ENCODE measurements at places on chromosomes 2 and 18.

- no peak for DNase-seq
Observed at GRCh38 chr2:98483257-98483861, 38.7 kb downstream of the INPP4A start.

DNA sequence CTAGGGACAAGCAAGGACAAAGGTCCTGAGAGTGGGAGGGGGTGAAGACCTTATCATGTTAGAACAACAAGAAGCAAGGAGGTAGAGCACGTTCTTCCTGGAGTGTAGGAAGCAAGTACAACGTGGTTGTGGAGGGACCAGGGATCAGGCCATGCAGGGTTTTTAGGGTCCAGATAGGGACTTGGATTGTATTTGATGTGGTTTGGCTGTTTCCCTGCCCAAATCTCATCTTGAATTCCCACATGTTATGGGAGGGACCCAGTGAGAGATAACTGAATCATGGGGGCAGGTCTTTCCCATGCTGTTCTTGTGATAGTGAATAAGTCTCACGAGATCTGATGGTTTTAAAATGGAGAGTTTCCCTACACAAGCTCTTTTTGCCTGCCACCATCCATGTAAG is 53.2 kb downstream of the ICA1L start:
- DNase-seq = no peak

- DNase-seq = no peak
Observed at GRCh38 chr2:219282943-219283581, 3.9 kb downstream of the DNAJB2 start.

DNA sequence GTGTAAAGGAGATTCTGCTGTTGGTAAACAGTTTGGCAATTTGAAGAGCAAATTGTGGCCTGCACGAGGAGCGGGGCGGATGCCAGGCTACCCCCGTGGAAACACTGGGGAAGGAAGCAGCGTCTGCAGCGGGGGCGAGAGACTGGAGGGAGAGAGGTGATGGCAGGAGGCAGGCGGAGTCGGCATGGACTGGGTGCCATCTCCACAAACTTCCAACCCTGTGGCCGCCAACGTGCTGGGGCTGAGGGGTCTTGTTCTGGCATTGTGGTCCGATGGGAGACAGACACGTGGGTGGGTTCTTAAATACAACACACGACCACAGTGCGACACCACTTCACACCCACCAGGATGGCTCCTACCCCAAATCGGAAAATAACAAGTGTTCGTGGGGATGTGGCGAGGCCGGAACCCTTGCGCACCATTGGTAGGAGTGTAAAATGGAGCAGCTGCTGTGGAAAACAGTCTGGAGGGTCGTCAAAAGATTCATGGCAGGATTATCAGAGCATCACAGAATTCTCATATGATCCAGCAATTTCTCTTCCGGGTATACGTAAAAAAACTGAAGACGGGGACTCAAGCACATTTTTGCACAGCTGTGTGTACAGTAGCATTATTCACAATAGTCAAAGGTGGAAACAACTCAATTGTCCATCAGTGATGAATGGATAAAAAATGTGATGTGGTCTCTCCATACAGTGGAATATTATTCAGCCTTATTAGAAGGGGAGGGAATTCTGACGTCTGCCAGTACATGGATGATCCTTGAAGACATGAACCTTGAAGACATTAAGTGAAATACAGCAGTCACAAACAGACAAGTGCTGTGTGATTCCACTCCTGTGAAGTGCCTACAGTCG is 82.4 kb upstream of the HPCAL1 start:
- no peak for DNase-seq

- DNase-seq = no peak
Observed at GRCh38 chr2:152443771-152444170, 108.8 kb downstream of the FMNL2 start.

DNA sequence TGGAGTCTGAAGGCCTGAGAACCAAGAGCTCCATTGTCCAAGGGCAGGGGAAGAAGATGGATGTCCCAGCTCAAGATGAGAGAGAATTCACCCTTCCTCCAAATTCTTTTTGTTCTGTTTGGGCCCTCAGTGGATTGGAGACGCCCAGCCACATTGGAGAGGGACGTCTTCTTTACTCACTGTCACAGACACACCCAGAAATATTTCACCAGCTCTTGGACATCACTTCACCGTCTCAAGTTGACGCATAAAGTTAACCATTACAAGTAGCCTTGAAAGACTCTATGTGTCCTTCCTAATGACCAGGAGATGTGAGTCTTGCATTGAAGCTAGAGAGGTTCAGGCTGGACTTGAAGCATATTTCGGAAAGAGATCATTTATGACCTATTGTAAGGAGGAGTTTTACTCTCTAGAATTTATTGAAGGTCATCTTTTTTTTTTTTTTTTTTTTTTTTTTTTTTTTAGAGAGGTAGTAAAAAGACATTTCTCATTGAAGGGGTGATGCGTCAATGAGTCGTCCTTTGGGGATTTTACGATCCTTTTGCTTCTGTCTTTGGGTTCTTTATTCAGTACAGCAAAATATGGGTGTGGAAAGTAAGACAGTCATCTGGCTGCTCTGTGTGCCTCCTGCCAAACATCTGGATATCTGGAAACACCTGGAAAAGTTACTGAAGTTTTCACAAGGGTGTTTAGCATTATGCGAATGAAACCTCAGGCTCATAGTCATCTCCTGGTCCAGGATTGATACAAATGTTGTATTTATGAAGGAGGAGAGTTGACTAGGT is 118.1 kb downstream of the PRPF40A start:
- no peak for DNase-seq

GRCh38 chr2:147141930-147142329 is 702.9 kb upstream of the ACVR2A start:
- no peak for DNase-seq

DNA sequence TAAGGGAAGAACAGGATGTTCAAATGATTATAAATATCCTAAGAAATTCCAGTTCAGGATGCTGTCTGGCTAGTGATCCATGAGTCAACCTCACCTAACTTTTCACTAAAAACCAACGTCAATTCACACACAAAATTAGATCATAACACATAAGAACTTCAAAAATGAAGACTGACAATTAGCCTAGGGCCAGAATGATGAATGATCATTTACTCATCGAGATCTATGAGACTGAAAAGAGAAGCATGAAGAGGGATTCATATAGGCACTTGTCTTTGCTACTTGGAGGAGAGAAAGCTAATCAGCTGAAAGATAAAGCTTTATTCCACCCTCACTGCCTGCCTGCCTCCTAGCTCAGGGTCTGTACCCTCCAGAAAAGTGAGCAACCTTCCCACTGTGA is 29.8 kb downstream of the ADD2 start:
- DNase-seq = no peak

DNA sequence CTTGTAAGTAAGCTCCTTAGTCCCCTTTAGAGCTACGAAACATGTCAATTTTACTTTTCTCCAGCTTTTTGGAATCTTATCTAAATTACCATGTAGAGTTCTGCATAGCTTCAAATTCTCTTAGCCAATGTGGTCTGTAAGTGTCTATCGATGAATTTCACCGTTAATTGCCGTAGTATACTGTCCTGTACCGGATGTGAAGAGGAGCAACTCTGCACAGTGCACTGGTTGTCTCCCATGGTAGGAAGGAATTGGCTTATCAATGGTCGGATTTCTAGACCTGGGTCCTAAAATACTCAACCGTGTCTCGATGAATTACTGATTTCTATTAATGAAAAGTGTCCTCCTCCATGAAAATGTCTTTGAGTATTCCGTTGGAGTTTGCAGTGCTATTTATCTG is 1.9 kb downstream of the NOP58 start:
- DNase-seq = no peak

- DNase-seq = no peak
Observed at GRCh38 chr2:101374821-101375561, 12.3 kb downstream of the CREG2 start.

DNA sequence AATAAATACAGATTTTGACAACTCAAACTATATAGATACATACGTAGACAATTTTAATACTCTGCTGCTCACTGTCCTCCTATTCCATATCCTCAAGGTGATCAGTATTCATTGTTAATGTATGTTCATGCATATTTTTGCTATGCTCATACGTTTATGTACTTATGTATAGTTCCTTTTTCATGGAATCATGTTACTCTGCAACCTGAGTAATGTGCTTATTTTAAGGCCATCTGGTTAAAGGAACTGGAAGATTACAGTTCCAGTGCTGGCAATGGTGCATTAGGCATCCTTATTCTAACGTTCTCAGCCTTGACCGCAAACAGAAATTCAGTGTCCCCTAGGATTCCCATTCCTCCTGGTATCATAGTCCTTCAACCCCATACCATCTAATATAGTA is 385.0 kb upstream of the TNP1 start:
- no peak for DNase-seq

DNA sequence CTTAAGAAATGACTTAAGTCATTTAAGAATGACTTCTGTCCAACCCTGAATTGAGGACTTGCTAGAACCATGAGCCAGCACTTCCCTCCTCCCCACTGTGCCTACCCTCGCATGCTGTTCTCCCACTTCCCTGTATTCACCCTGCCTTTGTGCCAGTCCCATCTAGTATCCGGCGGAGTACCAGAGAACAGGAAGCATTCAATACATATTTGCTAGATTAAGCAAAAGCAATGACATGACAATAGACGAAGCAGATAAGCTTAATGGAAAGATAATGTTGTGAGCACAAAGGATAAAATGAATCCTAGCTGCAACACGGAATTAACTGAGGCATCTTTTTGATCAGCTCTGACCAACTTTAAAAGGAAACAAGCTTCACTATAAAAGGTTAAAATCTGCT is 328.5 kb downstream of the TDRD15 start:
- no peak for DNase-seq

GRCh38 chr18:55220523-55220922 is 261.3 kb upstream of the CCDC68 start:
- no peak for DNase-seq

DNA sequence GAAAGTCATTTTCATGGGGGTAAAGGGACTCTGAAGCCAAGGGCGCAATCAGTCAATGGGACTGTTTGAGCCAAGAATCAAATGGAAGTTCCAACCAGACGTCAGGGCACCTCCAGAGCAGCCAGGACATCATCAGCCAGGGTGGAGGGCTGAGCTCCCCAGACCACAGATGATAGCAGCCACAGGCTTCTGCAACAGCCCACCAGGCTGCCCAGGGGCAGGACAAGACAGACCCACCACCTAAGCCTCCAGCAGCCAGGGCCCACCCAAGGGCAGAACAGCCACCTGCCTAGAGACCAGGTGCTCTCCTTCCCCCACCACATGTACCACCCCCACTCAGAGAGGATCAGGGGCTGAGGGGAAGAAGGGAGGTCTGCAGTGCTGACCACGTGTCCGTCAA is 53.8 kb upstream of the SLC66A3 start:
- no peak for DNase-seq

GRCh38 chr2:71385012-71385411 is 53.4 kb downstream of the ZNF638 start:
- DNase-seq = no peak

DNA sequence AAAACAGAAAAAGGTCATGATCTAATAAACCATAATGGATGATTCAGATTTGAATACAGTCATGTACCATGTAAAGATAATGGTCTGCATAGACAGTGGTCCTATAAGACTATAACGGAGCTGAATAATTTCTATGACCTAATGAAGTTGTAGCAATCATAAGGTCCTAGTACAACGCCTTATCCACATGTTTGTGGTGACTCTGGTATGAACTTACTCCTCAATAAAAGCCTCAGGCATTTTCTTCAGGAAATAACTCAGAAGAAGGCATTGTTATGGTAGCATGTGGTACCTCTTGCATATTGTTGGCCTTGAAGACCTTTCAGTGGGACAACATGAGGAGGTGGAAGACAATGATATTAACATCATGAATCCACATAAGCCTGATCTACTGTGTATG is 883.3 kb downstream of the CNTNAP5 start:
- DNase-seq = no peak

- DNase-seq = no peak
Observed at GRCh38 chr2:7785700-7786099, 868.5 kb downstream of the RNF144A start.

DNA sequence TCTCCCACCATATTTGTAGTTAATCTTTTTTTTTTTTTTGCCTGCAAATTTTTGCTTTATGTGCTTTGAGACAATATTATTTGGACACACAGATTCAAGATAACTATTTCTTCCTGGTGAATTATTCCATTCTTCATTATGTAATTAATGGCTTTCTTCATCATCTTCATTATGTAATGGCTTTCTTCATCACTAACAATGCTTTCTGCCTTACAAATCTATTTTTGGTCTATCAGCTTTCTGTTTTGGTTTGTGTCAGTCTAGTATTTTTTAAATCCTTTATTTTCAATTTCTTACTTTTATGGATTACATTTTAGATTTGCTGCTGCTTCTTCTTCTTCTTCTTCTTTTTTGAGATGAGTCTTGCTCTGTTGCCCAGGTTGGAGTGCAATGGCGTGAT is 60.5 kb downstream of the MSH6 start:
- DNase-seq = no peak

GRCh38 chr2:188582211-188582610 is 290.5 kb downstream of the GULP1 start:
- DNase-seq = no peak

DNA sequence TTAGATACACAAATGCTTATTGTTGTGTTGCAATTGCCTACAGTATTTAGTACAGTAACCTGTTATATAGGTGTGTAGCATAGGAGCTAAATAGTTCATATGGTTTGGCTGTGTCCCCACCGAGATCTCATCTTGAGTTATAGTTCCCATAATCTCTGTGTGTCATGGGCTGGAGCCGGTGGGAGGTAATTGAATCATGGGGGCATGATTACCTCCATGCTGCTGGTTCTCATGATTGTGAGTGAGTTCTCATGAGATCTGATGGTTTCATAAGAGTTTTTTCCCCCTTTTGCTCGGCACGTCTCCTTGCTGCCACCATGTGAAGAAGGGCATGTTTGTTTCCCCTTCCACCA is 190.5 kb upstream of the SESTD1 start:
- no peak for DNase-seq

GRCh38 chr2:15874321-15874720 is 66.0 kb upstream of the MYCN start:
- no peak for DNase-seq

- DNase-seq = no peak
Observed at GRCh38 chr2:220855296-220855695, 716.8 kb downstream of the EPHA4 start.

- DNase-seq = no peak
Observed at GRCh38 chr2:9707611-9708160, 76.9 kb upstream of the YWHAQ start.

- DNase-seq = no peak
Observed at GRCh38 chr18:9608728-9609127, 5.6 kb downstream of the PPP4R1 start.

DNA sequence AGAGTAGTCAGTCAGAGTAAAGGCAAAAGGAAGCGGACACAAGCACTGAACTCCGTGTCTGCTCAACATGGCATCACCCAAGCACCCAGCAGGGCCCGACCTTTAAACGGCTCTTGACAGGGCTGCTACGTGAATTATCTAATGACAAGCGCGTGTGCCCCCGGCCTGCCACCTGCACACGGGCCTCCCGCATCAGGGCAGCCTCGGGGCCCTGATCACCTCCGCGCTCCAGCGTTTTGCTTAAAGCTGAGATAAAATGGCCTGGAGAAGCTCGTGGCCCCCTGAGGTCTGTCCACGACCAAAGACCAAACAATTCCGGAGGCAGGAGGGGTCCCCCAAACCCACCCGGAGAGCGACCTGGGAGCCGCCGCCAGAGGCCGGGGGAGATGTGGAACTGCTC is 376 bp downstream of the NDUFA10 start:
- DNase-seq = no peak

Measured in hypothalamus (tissue), 51 donors.